ENCODE measurements at places on chromosomes 6 and 20. TPM values are rescaled to one million over a fixed set of nuclear protein-coding genes. Genes with fewer than 3 reads are reported as not detected.

GRCh38 chr6:1400126-1400850 lies 10.9 kb downstream of the FOXF2 start:
- DNase-seq, result no peak

DNA sequence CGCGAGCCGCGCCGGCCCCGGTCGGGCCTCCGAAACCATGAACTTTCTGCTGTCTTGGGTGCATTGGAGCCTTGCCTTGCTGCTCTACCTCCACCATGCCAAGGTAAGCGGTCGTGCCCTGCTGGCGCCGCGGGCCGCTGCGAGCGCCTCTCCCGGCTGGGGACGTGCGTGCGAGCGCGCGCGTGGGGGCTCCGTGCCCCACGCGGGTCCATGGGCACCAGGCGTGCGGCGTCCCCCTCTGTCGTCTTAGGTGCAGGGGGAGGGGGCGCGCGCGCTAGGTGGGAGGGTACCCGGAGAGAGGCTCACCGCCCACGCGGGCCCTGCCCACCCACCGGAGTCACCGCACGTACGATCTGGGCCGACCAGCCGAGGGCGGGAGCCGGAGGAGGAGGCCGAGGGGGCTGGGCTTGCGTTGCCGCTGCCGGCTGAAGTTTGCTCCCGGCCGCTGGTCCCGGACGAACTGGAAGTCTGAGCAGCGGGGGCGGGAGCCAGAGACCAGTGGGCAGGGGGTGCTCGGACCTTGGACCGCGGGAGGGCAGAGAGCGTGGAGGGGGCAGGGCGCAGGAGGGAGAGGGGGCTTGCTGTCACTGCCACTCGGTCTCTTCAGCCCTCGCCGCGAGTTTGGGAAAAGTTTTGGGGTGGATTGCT lies 1.3 kb downstream of the VEGFA start:
- DNase-seq, result no peak

DNA sequence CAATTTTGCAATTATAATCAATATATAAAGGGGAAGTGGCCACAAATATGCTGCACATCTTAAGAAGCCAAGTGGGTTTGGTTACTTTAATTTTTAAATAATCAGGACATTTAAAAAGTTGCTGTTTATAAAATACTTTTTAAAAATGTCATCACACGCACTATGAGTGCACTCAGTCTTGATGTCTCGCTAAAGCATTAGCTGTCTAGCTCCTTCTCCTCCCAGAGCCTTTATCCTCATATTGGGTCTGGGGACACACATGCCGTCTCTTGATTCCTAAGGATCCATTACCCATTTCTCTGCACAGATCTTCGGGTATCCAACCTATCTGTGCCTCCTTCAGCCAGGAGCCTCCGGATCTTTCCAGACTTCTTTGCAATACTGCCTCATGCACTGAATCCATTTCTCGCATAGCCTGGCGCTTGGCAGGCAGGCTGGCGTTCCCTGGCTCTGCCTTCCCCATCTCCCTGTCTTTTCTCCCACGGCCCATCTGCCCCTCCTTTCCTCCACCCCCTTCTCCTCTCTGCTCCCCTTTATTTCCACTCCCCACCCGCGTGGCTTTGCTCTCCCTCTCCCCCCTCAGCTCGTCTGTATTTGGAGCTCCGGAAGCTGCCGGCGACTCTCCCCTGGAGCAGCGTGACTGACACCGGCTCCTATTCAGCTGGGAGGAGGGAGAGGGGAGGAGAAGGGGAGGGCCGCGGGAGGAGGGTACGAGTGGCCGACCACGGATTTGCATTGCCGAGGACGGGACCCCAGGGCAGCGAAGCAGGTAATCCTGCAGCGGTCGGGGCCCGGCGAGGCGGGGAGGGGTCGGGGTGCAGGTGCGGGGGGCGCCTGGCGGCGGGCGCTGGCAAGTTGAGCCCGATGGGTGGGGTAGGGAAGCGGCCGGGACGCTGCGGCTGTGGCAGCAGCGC lies at the start of gene CAP2:
TSS of gene CAP2 (plus strand) at position 618 of the 914 bp plus-strand sequence. CDS start 27,961 bp downstream, outside the sequence.
- DNase-seq, result no peak

- no peak for DNase-seq
These were observed 101.5 kb upstream of the PTCHD4 start for GRCh38 chr6:48212501-48212900.

- DNase-seq, result peak; percentile 46
These were observed 805 bp upstream of the STX16 start for GRCh38 chr20:58650181-58650775.

DNA sequence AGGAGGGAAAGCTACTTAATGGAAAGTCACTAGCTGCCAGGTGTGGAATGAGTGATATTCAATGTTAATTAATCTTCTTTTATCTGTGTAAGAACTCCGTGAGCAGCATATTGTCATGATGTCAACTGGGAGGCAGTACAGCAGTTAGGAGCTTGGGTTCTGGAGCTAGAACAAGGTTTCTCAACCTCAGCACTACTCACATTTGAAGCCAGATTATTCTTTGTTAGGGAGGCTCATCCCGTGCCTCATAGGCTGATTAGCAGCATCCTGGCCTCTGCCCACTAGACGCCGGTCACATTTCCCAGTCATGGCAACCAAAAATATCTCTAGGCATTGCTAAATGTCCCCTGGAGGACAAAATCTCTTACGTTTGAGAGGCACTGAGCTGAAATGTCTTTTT lies 41.2 kb downstream of the BCAS1 start:
- no peak for DNase-seq

The HCRTR2 gene
- polyA plus RNA-seq, result not detected

The CLPSL2 gene
- polyA plus RNA-seq, result not detected

The MATN4 gene
- polyA plus RNA-seq, result not detected

The ADGRB3 gene
- polyA plus RNA-seq, result not detected
